Astrocyte of the cerebellum (primary cell): ENCODE measurements at places on chromosomes 13 and 19.
A peak's percentile ranks its signal among the peaks of the same experiment; 100 is the strongest.

- DNase-seq: no peak
These were observed at the start of gene KEAP1 for GRCh38 chr19:10503002-10503789. Gene KEAP1 (minus strand): TSS chr19:10503356. CDS start chr19:10500033, 3,323 bp downstream.

- DNase-seq: no peak
These were observed 3.4 kb downstream of the PEAK3 start for GRCh38 chr19:2278459-2279158.

DNA sequence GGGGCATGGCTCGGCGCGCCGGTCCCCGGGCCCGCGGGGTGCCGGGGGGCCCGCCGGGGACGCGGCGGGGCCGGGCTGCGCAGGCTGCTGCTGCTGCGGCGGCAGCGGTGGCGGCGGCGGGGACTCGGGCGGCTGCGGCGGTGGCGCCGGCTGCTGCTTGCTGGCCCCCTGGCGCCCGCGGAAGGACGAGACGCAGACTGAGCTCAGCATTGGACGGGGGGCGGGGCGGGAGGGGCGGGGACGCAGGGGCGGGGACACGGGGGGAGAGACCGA, 368 bp downstream of the KCNC3 start:
- no peak for DNase-seq

- DNase-seq: no peak
These were observed 1531.4 kb upstream of the SLC10A2 start for GRCh38 chr13:104597546-104598180.

- DNase-seq: no peak
These were observed 3.7 kb upstream of the C2CD4C start for GRCh38 chr19:412356-413355.

DNA sequence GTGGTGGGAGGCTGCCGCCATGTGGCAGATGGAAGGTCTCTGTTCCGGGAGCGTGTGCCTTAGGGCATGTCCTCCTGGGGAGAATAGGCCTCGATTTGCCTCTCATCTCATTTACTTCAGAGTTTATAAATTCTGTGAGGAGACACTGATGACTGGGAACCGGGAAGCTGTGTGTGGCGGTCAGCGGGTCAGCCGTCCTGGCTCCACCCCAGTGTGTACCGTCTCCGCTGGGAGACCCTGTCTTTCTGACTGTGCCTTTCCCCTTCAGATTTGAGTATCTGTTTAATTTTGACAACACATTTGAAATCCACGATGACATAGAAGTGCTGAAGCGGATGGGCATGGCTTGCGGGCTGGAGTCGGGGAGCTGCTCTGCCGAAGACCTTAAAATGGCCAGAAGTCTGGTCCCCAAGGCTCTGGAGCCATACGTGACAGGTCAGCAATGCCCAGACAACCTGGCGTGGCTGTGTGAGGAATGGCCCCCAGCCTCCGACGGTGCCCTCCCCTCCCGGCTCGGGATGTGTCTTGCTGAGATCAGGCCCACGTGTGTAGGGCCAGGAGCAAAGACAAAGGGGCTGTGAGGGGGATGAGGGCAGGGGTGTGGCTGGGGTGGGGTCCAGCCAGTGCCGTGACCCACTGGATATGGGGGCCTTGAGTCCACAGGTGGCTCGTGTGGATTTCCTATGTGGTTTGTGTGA, 21.6 kb downstream of the ATP4B start:
- no peak for DNase-seq

- no peak for DNase-seq
These were observed 764.3 kb upstream of the ARGLU1 start for GRCh38 chr13:107332188-107332587.

- no peak for DNase-seq
These were observed 12.8 kb downstream of the ZNF791 start for GRCh38 chr19:12623361-12624031.

DNA sequence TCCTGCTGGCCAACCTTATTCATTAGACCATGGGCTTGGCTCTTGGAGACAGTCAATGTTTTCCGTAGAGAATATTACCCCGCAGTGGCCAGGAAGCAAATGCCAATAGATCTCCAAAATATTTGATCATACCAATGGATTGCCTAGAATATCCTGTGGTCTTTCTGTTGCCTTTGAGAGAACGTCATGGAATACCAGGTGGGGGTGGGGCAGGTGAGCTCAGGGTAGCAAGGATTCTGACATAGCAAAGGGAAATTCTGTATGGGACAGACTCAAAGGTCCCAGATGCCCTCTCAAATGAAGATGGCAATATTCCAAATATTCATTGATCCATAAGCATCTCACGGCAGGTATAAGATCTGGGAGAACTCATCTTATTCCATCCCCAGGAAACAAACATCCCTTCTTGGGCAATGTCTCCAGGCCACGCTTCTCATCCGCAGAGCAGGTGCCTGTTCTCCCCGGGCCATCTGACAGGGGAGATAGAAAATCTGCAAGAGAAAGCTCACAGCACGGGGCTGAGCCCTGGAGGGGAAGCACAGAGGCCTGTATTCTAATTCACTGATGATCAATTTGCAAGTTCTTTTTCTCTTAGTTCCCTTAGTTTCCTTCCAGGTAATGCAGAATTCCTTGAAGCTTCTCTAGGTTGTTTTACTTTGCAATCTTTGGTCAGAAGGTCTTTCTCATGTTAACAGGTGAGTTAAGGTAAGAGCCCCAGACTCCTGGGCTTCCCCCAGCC, 69.6 kb upstream of the TSHZ3 start:
- no peak for DNase-seq

GRCh38 chr19:28847468-28847867, 365.5 kb downstream of the UQCRFS1 start:
- DNase-seq: no peak

DNA sequence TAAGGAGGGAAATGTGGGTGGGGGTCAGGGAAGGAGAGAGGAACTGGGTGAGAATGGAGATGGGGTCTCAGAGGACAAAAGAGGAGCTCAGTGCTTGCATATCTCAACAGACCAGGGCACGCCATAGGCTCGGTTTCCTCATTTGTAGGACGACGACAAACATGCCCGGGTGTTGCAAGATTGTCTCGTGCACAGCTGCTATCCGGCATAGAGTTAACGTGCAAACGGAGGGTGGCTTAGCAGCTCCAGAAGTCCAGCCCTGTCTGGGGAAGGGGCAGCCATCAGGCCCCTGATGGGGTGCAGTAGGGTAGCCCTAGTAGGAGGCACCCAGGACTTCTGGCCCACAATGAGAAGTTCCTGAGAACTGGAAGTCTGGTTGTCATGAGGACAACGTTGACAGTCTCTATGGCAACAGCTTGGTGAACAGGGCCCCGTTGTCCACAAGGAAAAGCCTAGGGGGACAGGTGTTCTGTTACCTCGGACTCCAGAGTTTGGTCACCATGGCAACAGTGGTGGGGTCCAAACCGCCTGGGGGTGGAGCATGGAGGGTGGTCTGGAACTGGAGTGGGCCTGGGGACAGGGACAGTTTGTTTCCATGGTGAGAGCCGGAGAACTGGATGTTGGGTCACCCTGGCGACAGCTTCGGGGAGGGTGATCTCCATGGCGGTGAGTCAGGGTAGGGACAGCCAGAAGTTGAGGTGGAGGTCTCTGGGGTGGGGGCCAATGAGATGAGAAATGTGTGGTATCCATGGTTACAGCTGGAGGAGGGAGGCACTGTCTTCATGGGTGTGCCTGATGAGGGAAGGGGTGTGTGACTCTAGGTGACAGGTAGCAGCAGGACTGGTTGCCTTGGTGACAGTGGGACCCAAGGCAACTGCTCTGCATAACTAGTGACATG, 16.8 kb downstream of the TM6SF2 start:
- no peak for DNase-seq

GRCh38 chr13:102978168-102978567, 88.0 kb downstream of the SLC10A2 start:
- DNase-seq: no peak

DNA sequence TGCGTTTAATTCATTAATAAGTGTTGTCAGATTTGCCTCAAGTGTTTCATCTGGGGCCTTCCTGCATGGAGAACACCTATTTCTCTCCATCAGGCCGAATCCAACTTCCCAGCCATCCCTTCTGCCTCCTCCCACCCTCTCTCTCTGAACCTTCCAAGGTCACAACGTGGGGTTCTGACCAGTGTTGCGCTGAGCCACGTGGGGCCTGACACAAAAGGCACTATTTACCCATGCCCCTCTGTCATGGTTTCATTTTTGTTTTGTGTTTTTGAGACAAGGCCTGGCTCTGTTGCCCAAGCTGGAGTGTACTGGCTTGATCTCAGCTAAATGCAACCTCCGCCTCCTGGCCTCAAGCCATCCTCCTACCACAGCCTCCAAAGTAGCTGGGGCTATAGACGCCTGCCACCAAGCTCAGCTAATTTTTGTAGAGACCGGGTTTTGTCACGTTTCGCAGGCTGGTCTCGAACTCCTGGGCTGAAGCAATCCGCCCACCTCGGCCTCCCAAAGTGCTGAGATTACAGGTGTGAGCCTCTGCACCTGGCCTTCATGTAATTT, 8.6 kb upstream of the IRGC start:
- no peak for DNase-seq

DNA sequence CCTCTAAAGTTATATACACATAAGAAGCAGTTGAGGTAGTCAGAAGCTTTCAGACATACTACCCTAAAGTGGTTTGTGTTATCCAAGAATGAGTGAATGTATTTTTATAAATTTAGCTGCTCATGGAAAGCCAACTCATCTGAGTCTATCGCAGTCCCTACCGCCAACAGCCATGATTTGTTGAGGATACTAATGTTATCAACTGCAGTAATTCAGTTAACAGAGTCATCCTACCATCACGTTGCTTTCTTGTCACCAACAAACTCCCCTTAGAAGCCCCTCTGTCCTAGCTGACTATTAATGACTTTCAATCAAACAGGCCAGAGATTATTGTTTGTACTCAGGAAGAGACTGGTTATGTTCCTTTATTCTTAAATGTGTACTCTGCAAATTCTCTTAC, 169.9 kb downstream of the DCT start:
- DNase-seq: no peak

GRCh38 chr13:77388944-77389624, 62.2 kb upstream of the MYCBP2 start:
- DNase-seq: no peak

GRCh38 chr19:34173193-34173956, 1.1 kb downstream of the LSM14A start:
- peak; percentile 12 for DNase-seq
